NCI-H526 treated with DMSO at 0.1 percent for 48 hours (cell line): ENCODE measurements at places on chromosomes 13 and 19.
A peak's percentile ranks its signal among the peaks of the same experiment; 100 is the strongest.

DNA sequence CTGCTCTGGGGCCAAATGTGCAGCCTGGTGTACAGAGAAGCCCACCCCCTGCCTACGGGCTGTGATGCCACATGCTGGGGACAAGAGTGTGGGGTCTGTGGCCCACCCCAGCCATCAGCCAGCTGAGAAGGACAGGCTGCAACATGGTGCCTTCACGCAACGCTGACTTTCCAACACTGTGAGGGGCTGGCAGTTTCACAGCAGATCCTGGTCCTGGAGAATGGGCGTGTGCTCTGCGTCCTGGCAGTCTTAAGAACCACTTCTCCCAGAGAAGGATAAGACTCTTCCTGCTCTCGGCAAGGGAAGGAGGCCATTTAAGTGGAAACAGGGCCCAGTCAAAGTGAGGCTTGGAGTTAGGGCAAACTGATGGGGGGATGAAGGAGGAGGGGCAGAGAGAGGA lies 4.6 kb downstream of the LRRC4B start:
- DNase-seq, result no peak

DNA sequence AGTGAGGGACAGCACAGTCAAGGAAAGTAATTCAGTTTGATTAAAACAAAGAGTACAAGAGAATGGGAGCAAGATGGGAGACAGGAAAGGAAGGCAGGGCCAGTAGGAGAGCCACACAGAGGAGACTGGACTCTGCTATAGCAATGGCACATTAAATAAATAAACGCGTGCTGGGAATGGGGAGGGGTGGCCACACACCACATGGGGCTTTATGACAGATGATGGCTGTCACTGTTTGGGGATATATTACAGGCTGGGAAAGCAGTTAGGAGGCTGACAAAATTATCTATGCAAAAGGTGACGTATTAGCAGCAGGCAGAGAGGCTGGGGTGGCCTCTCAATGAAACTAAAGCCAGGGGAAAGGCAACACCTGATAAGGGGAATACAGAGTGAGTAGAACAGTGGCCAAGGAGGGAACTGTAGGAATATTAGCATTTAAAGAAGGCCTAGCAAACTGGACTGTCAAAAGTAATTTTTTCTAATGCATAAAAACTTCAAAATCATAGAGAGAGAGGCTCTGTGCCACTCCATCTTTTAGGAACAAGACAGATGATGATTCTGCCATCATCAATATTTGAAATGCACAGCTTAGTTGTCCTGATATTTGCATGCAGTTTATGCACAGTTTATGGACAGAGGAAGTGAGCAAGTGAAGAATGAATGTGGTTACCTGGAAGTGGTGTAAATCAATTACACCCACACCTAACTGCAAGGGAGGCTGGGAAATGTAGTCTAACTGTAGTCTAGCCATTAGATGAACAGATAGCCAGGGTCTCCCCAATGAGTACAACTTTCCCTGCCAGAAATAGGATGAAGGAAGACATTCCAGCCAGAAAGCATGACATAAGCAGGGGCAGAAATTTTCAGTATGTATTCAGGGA lies 346.5 kb downstream of the FOXO1 start:
- peak; percentile 27 for DNase-seq

DNA sequence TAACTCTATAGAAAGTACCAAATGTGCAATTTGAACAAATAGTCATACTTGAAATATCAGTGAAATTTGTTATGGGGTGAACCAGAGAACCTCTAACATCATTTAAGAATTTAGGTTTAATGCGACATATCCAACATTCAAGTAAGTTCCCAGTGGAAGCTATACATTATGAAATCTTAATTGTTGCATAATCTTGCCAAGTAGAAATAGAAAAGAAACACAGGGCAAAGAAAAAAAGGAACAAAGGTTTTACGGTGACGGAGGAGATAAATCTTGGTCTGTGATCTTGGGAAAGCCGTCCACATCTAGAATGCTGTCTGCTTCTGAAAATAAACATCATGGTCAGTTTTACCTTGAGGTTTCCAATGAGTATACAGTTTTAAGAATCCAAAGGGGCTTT lies 445.7 kb downstream of the RFC3 start:
- DNase-seq, result no peak

- no peak for DNase-seq
Measured at GRCh38 chr13:29959086-29959485, 108.7 kb upstream of the UBL3 start.

DNA sequence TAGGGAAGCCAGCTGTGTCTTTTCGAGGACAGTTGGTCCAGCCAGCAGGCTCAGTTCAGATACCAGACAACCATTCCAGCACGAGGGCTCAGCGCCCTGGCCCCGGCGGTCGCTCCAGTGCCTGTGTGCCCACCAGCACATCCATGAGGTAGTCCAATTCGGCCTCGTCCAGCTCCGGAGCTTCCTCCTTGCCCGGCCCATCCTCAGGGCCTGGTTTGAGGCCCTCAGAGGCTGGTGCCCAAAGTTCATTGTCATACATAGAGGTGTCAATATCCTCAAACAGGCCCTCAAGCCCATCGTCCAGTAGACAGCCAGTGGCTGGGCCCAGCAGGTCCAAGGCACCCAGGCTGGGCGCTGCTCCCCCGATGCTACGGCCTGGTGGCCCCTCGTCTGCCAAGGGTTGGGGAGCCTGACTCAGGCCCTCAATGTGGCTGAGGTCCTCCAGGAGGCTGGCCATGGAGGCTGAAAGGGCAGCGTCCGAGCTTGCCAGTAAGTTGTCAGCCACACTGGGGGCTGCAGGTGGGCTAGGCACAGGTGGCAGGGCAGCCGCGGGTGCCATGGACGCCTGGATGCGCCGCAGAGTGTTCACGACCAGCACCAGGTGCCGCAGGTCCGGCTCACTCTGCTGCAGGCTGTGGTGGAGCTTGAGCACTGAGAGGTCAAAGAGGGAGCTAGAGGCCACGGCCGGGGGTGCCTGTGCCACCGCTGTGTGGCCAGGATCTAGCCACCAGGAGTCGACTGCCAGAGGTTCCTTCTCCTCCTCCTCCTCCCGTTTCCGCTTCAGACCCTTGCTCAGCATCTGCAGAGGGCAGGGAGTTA lies 2.8 kb downstream of the SERTAD1 start:
- DNase-seq, result no peak

DNA sequence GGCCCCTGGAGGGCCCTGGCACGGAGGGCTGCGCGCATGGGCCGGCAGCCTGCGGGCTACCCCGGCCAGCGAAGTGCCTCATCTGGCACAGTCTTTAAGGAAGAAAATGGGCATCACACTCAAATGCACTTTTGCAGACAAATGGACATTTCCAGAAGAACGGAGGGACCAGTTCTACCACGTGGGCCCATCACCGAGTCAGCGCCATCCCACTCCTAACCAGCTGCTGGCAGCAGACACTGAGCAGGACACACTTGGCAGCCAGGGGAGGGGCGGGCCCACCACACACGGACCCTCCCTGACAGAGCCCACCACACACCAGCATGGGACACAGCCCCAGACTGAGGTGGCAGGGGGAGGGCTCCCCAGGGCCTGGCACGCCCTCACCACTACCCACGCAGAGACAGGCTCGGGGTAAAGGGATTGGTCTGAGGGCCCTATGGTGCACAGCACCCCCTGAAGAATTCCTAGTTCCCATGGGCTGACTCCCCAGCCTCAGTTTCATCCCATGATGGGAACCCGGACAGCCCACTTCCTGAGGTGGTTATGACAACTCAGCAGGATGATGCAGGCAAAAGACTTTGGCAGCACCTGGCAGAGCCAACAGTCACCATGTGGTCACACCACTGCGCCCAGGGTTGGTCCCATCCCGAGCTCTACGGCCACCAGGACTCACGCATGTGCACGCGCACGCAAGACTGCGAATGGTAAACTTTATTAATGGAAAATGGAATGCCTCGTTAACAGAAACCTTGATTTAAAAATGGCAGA lies 18.7 kb upstream of the TINCR start:
- DNase-seq, result no peak

GRCh38 chr19:39969681-39970424 lies 1.1 kb upstream of the PSMC4 start:
- DNase-seq, result no peak

GRCh38 chr13:98493042-98493712 lies 83.7 kb downstream of the STK24 start:
- no peak for DNase-seq

DNA sequence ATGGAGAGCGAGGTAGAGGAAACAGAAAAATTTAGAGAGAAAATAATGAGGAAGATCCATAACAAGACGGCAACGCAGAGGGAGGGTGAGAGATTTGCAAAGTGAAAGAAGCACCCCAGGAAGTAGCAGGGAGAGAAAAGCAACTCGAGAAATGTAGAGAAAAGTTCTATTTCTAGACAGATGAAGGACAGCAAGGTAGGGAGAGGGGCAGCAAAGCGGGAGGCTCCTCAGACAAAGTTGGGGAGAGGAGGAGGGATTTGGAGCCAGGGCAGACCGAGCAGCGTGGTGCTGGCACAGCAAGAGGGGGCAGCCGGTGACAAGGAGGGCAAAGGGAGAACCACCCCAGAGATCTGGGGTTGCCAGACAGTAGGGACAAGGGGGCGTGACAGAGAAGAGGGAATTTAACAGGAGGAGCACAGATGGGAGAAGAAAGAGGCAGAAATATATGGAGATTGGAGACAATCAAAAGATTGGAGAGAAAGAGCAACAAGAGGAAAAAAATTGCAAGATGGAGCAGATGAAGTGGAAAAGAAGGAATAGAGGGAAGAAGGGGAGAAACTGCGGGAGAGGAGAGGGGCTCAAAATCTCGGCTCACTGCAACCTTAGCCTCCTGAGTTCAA lies 989 bp downstream of the ZNF766 start:
- DNase-seq, result peak; percentile 46

DNA sequence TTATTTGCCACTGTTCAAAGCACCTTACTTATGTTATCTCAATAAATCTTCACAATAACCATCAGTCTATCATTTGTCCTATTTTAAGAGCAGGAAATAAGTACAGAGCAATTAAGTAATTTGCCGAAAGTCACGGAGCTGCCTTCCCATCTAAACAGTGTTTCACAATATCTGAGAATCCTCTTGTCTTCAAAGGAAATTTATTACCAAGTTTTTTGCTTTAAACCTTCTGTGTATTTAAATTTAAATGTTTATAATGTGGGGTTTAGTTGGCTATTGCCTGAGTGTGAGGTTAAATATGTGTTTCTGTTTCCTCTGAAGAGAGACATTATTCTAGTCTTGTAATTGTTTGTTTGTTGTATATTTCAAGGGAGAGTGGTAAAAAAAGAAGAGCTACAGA lies 633.1 kb downstream of the EFNB2 start:
- DNase-seq, result no peak

GRCh38 chr13:31050486-31051400 lies 111.0 kb downstream of the HSPH1 start:
- no peak for DNase-seq

- DNase-seq, result peak; percentile 20
Measured at GRCh38 chr13:74576420-74576819, 442.2 kb upstream of the KLF12 start.

GRCh38 chr19:55621673-55622231 lies 2.6 kb downstream of the ZNF784 start:
- no peak for DNase-seq

- DNase-seq, result no peak
Measured at GRCh38 chr19:29488316-29488715, 37.5 kb upstream of the VSTM2B start.

- DNase-seq, result no peak
Measured at GRCh38 chr13:36074659-36075058, 56.5 kb downstream of the DCLK1 start.

DNA sequence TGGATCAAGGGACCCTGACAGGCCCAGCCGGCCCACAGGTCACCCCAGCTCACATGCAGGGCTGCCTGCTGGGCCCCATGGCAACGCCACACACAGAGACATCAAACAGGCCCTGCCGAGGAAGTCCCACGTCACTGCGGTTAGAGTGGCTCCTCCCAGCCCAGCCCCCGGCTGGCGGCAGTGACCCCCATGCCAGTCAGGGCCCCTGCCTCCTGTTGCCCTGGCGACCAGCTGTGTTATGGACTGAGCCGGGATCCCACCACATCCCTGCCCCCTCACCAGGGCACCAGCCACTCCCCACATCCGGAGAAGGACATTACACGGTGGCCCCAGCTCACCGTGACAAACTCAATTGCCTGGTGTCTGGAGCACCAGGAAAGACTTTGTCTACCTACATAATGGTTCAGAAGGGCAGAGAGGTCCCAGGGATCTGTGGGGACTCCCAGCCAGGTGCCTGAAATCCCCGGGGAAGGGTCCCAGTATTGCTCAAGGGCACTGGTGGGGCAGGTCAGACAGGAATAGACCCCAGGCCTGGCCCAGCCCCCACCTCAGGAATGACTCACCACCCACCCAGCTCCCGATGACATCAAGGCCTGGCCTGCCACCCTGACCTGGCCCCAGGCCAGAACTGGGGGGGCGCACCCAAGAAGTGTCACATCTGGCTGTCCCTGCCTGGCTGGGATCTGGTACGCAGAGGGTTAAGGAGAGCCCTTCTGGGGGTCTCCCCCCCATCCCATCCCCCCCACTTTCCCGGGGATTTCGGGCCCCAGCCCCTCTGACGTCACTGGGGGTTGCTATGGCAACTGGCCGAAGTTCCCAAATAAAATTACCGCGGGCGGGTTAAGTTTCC lies 30.2 kb upstream of the NANOS3 start:
- no peak for DNase-seq

DNA sequence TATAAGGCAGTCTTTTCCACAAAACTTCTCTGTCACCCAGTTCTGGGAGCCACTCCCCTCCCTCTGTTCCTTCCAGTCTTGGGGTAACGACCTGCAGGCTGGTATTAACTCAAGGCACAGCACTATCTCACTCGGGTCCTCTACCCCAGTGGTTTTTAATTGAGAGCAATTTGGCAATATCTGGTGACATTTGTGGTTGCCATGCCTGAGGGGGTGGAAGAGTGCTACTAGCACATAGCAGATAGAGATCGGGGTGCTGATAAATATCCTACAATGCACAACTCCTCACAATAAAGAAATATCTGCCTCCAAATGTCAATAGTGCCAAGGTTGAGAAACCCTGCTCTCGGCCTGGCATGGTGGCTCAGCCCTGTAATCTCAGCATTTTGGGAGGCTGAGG lies 117.7 kb upstream of the ABCC4 start:
- no peak for DNase-seq

DNA sequence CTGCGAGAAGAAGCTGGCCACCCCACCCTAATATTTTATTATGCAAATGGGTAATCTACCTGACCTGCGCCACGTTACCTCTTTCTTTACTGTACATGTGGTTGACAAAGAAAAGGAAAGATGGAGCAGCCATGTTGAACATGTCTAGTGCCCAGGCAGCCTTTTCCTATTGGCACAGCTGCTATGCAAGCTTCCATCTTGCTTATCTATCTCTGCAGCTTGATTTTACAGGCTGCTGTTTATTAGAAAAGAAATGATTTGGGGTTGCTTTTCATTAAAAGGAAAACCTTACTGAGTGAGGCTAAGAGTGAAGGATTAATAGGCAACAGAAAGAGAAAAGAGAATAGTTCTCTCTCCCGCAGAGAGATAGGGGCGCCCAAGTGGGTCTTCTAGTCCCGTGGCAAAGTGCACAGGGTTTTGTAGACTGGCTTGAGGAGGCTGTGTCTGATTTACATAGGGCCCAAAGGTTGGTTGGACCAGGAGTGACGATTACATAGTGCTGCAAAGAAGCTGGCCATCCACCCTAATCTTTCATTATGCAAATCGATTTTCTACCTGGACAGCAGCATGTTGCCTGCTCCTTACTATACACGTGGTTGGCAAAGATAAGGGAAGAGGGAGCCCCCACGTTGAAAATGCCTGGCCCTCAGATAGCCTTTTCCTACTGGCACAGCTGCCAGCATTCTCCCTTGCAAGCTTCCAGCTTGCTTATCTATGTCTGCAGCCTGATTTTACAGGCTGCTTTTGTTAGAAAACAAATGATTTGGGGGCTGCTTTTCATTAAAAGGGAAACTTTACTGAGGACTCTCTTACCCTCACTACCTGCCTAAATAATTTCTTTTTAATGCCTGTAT lies 28.3 kb downstream of the OR10H4 start:
- peak; percentile 16 for DNase-seq
